H54 (cell line): ENCODE measurements at places on chromosomes 1 and 21.

- DNase-seq: no peak
These were observed 917 bp downstream of the RAP1A start for GRCh38 chr1:111620441-111620971.

DNA sequence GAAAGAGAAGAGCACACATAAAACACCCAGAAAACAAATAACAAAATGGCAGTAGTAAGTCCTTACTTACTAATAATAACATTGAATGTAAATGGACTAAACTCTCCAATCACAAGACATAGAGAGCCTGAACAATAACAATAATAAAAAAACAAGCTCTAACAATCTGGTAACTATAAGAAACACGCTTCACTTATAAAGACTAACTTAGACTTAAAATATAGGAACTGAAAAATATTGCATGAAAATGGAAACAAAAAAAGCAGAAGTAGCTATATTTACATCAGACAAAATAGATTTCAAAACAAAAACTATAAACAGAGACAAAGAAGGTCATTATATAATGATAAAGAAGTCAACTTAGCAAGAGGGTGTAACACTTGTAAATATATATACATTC is 83.1 kb upstream of the LYPLAL1 start:
- no peak for DNase-seq

- no peak for DNase-seq
These were observed 56.0 kb upstream of the LAMC2 start for GRCh38 chr1:183129921-183130690.

GRCh38 chr1:3468236-3469103 is 14.0 kb downstream of the ARHGEF16 start:
- no peak for DNase-seq

DNA sequence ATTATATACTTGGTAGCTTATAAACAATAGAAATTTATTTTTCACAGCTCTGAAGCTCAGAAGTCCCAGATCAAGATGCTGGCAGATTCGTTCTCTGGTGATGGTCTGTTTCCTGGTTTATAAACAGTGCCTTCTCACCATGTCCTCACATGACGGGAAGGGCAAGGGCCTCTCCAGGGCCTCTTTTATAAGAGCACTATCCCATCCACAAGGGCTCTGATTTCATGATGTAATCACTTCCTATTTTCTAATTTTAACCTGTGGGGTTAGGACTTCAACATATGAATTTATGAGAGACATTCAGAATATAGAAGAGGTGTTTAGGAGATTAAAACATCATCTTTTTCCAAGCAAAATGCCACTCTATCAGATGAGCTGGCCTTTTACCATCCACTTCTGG is 32.1 kb upstream of the PLPPR4 start:
- no peak for DNase-seq

DNA sequence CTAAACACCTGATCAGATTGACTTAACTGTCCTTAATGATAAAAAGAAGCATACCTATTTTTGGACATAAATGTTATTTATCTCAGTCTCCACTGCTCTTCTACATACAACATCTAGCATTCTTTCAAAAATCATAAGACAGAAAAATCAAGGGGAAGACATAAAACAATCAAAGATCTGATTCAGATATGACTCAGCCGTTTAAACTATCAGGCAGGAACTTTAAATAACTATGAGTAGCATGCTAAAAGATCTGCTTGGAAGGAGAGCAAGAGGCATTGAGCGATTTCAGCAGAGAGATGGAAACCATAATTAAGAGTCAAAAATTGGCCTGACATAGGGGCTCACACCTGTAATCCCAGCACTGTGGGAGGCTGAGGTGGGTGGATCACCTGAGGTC is 27.2 kb upstream of the SLC22A15 start:
- no peak for DNase-seq

DNA sequence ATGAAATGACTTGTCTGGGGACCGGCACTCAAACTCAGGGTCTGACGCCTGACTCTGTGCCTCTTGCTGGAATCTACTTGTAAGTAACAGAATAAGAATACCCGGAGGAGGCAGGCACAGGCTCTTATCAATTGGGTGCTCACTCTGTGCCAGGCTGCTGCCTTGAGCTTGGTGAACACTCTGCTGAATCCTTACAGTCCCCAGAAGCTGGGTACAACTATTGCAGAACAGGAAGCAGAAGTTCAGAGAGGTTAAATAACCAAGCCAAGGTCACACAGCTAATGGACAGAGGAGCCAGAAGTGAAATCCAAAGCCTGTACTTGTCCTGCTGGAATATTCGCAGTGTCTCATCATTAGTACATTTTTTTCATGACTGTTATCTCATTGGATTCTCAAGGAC is 86.0 kb downstream of the EPHB2 start:
- DNase-seq: no peak

- DNase-seq: no peak
These were observed 142.3 kb downstream of the DNM3 start for GRCh38 chr1:171983584-171983983.

GRCh38 chr1:212430955-212431394 is 1.7 kb upstream of the NENF start:
- DNase-seq: no peak

DNA sequence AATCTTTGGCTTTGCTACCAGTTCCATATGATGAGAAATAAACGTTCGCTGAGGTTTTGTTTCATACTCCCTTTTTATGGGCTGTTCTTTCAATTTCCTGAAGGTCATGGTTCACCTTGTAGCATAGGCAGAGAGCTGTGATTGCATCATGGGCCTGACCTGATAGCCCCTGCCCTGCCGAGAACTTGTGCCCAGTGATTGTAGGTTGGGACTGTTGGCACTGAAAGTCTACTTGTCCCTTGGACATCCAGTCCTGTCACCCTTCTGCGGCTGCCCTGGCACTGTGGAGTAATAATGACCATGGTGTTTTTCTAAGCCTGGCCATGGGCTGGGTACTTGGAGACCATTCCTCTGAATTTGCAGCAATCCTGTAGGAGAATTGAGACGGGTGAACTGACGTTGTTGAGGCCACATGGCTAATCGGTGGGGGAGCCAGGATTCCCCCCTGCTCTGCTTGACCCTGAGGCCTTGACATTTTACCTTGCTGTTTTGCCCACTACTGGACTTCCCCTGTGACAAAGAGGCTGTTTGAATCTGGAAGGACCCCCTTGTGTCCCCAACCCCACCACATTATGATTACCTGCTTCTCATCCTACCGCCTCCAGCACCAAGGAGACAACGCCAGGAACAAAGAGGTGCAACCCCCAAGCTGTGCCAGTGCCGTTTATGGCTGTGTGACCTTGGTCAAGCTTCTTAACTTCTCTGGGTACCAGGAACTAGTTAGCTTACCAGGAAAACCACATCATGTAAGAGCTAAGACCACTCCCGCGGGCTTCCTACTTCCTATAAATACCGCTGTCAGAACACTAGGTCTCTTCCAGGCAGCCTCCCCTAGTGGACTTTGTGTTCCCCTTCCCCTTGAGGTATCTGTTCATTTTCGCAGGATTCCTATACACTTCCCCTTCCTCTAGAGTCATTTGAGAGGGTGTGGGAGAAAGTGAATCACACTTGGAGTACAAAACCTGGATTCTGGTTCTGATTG is 23.4 kb downstream of the SESN2 start:
- no peak for DNase-seq

GRCh38 chr1:163794551-163794950 is 472.8 kb downstream of the NUF2 start:
- no peak for DNase-seq

DNA sequence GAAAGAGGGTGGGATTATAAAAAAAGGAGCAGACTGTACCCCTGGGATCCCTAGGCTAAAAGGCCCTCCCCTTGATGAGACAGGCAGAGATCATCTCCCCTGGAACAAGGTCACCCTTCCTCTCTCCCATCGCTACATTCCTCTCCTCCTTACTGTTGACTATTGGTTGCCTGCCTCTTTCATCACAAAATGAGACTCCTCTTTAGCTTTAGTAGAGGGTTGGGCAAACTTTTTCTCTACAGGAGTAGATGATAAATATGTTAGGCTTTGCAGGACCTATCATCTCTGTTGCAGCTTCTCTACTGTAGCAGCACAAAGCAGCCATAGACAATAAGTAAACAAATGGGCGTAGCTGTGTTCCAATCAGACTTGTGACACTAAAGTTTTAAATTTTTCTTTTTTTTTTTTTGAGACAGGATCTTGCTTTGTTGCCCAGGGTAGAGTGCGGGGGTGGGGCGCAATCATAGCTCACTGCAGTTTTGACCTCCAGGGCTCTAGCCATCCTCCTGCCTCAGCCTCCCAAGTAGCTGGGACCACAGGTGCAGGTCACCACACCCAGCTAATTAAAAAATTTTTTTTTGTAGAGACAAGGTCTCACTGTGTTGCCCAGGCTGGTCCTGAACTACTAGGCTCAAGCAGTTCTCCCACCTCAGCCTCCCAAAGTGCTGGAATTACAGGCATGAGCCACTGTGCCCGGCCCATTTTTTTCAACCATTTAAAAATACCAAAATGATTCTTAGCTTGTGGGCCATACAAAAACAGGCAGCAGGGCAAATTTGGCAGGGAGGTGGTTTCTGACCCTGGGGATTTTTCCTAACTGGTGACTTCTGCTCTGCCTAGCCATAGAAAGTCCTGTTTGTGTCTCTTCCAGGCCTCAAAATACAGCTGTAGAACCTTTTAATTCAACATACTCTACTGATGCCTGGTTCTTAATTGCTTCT is 15.1 kb downstream of the MCL1 start:
- DNase-seq: no peak

DNA sequence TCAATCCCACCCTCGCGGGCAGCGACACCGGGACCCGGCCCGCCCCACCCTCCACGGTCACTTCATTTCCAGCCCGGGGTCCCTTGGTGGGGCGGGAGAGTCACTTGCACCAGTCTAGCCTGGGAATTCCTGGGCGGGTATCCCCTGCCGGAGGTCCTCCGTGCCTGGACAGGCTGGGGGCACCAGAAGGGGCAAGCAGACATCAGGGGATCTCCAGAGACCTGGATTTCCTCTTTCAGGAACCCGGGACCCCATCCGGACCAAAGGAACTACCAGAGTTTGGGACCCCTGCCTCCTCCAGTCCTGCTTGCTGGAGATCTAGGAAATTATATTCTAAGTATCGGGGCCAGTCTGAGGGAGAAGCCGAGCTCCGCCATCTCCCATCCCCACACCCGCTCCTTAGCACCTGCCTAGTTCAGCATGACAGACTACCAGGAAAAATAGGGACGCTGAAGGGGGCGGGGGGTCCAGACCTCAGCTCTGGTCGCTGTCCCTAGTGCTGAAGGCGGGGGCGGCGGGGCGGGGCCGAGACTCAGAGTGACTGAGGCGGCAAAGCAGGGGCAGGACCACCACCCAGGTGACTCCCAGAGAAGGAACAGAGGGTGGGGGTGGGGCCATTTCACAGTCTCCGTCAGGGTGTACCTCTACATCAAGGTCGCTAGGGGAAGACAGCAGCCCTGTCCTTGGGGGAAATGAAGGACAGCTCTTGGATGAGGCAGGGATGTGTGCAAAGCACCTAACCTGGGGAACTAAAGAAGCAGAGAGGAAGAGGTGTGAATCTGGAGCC is 832 bp downstream of the HCN3 start:
- DNase-seq: peak; percentile 35

DNA sequence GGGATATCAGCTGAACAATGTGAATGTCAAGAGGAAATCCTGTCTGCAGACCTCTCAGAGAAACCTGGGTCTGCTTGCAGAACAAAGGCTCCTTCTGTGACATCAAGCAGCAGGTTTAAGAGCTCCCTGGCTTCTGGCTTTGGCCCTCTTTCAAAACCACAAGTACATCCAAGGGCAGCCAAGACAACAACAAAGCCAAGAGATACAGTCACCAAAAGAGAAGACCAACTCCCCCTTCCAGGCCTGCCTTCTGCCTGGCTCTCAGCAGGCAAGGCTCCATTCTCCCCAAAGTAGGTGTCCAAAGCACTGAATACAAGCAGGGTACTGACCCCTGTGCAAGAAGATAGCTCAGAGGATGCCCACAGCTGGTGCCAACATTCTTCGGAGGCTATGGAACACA is 11.5 kb downstream of the BCAR3 start:
- DNase-seq: peak; percentile 47

DNA sequence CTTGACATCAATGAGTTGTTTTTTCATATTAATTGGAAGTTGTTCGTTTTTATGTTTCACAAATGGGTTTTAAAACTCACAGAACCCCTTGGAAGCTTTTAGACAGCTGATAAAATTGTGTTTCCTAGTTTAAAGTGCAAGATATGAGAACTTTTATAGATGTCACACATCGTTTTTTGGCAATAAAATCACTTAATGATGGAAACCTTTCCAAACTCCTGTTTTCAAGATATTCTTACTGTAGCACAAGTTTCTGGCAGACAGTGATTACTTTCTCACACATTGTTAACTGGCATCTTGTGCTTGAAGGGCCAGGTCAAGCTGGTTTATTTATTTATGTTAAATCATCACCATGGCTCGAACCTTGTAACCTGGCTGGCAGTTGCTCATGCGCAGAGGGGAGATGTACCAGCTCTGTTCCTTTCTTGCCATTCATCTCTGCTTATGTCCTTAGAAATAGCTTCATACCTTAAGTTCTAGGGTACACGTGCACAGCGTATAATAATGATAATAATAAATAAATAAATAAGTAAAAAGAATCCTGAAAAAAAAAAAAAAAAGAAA is 10.2 kb upstream of the RCAN1 start:
- no peak for DNase-seq

DNA sequence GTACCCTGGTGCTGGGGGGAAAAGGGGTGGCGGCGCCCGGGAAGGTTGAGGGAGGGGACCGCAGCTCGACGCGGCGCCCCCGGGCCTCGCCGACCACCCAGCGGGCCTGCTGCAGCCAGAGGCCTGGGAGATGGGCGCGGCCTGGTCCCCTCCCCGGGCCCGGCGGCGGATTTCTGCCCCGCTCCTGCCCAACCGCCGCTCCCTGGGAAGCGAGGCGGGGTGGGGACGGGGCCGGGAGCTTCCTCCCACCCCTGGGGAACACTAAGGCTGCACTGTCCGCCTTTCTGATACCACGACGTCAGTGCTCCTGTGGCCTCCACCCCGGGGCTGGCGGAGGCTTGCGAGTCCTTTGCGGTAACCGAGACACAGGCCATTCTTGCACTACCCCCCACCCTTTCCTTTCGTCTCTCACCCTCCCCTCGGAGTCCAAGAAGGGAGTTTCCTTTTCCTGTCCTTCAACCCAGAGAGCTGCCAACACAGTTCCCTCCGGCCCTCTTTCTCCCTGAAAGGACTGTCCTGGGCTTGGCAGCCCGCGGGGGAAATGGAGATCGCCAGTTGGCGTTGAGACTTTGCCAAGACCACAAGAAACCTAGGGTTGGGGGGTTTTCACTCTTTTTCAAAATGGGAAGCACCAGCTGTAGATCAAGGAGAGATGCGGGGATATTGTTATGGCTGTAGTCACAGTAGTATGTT is 742 bp downstream of the SH3GLB1 start:
- DNase-seq: peak; percentile 39

DNA sequence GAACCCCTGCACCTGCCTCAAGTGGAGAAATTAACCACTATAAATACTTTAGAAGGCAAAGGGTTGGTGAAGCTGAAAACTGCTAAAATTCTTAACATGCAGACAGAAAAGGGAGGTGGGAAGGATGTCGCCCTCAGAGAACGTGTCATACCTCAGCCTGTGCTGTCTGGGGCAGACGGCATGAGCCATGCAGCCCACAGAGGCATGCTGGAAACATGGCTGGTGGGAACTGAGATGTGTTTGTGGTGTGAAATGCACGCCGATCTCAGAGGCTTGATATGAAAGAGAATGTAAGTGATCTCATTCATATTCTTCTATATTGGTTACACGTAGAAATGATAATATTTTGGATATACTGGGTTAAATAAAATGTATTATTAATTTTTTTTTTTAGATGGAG is 16.3 kb downstream of the AGPAT3 start:
- no peak for DNase-seq

- DNase-seq: peak; percentile 80
These were observed 594 bp upstream of the PANK4 start for GRCh38 chr1:2526824-2527555.
